ENCODE measurements at places on chromosomes 4 and X. TPM values are rescaled to one million over a fixed set of nuclear protein-coding genes. Genes with fewer than 3 reads are reported as not detected.

DNA sequence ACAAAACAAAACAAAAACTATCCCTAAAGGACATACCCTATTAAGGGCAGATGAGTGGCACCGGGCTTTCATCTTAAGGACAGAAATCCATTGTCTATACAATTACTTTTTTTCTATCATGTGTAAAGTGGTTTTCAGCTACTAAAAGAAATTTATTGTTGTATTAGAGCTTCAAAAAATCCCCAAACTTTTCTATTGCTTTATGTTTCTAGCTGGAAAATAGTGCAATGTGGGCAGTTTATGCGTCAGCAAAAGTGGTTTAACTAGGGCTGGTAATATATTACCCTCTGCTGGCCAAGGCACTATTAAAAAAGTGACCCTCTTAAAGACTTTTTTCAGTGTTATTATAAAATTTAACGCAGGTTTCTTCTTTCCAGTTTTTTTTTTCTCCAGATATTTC, 15.5 kb upstream of the GPR82 start:
- DNase-seq, result no peak

- no peak for DNase-seq
Observed at GRCh38 chr4:13445841-13446790, 38.0 kb downstream of the RAB28 start.

GRCh38 chr4:187059021-187059420, 335.4 kb upstream of the FAT1 start:
- no peak for DNase-seq

GRCh38 chr4:11914406-11914805, 485.7 kb upstream of the HS3ST1 start:
- no peak for DNase-seq

GRCh38 chr4:7857238-7857701, 82.4 kb downstream of the AFAP1 start:
- no peak for DNase-seq

GRCh38 chr4:85787133-85787532, 312.2 kb downstream of the ARHGAP24 start:
- DNase-seq, result no peak

DNA sequence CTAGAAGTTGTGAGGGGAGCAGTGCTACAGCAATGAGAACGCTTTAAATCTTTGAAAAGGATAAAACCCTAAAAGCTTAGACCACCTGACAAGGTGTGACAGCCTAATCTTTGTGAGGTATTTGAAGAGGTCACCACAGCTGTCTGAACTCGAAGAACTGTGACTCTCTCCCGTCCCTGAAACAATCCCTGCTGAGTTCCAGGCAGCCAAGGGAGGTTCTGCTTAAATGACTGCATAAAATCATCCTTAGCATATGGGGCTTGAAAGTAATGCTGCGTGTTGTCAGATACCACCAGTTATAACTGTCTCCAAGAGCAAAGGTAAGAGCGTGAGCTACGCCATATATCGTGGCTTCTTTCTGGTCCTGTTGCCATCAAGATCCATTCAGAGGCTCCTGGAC, 696.3 kb downstream of the PCDH7 start:
- no peak for DNase-seq

GRCh38 chr4:18020145-18020670, 1.3 kb downstream of the LCORL start:
- DNase-seq, result no peak

- DNase-seq, result no peak
Observed at GRCh38 chrX:20197641-20198210, 56.1 kb upstream of the EIF1AX start.

Gene LONRF3
- total RNA-seq, result 1.9 TPM

DNA sequence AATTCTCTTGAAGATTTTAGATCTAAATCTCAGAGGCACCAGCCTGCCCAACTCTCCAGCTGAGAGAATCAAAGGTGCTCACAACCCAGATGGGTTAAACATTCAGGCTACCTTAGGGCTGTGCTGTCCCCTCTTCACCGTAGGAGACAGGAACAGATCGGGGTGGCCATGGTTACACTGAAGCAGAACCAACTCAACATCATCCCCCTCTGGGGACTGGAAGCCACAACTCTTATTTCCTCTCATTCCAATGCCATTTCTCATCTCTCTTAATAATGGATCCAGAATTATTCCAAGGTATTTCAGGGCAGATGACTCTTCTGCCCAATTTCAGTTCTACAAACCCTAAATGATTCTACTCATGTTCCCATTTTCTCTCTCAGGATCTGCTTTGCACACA, 109.7 kb downstream of the NKX6-1 start:
- DNase-seq, result no peak

Gene SH3D19
- 5.5 TPM for total RNA-seq

DNA sequence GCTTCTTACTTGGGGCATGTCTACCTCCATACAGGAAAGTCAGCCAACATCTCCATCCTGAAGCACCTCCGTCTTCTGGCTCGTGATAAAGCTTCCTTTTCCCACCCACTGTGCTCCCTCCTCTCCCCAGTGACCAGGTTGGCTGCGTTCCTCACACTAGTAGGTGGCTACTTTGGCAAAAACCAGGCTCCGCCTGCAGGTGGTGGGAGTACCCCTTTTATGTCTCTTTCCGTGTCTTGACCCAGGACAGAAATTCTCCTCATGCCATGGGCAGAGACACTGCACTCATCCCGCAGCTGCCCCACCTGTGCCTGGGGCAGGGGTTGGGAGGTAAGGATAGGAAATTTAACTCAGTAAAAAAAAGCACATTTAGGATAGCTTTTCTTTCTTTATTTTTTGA, 50.9 kb downstream of the ENPP6 start:
- DNase-seq, result no peak

Gene RAI2
- 3.1 TPM for total RNA-seq

DNA sequence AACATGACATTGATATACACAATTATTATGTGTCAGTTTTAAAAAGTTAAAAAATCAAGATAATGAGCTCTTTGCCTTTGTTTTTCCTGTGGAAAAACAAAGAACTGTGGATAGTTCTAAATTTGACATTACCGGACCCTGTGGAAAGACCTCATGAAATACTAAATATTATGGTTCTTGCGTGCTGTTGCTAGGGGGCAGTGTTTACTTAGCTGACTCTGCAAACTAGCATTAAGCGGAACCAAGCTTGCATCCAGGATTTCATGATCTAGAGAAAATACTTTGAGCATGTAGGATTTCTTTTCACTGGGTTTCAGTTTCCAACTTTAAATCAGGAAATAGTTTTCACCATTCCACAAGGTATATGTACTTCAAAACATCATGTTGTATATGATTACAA, 33.6 kb downstream of the CLCN4 start:
- DNase-seq, result no peak

Gene FRG2
- not detected for total RNA-seq

DNA sequence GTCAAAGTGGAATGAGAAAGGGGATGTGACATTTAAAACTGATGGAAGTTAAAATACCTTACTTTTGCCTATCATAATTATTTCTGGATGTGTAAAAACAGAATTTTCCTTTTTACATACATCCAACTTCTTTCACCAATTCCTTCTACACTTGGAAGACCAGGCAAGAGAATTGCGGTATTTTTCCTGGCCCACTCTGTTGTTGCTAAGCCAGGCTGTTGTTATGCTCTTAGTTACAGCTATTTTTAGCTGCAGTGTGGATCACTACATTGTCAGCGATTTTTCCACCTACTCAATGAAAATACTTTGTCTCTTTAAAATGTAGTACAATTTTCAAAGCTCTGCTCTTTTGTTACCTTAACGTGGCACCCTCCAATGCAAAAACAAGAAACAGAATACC, 43.4 kb downstream of the NKX6-1 start:
- no peak for DNase-seq

DNA sequence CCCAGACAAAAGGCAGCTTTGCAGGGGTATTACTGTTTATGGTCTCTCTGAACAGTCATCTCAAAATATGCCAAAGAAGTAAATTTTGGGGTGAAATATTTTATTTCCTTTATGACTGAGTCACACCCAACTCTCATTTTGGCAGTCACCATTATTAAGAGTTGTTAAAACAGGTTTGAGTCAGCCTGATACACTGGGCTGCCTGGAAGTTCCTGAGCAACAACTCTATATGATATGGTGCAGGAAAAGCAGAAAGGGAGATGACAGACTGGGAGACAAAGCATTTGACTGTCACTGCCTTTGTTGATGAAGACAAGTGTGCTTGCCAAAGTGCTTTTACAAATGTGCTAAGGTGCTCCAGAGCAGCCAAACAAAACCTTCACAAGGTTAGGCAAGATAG, 1263.5 kb downstream of the PCDH7 start:
- DNase-seq, result no peak

Gene KIF4A
- total RNA-seq, result 2.7 TPM

Gene GLRA3
- total RNA-seq, result 5.0 TPM

- DNase-seq, result no peak
Observed at GRCh38 chr4:15653864-15654592, 1.1 kb downstream of the FBXL5 start.

- no peak for DNase-seq
Observed at GRCh38 chrX:150514462-150514861, 54.0 kb upstream of the MTM1 start.

DNA sequence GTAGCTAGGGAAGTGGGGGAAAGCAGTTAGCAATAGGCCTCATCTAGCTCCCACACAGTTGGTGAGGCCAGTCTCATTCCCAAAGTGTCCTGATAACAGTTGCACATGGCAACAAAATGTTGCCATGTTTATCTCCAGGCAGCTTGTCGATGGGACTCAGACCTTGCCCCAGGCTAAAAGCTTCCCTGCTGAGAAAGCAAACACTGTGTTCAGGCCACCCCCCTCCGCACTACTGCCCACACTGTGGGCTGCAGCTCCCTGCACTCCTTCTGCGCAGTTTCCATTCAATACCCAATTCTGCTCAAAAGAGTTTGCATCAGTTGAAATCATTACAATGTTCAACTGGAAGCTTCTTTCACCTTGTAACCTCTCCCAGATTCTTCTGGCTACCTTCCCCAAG, 287.8 kb upstream of the GK2 start:
- no peak for DNase-seq

- DNase-seq, result no peak
Observed at GRCh38 chrX:111410590-111411078, 1.4 kb downstream of the DCX start.

Gene PCDH7
- 115 TPM for total RNA-seq

Gene BEND2
- under 0.01 TPM for total RNA-seq

Gene DGAT2L6
- total RNA-seq, result not detected

Gene PRSS48
- total RNA-seq, result not detected

GRCh38 chr4:166012129-166013030, 139.3 kb downstream of the TLL1 start:
- no peak for DNase-seq

DNA sequence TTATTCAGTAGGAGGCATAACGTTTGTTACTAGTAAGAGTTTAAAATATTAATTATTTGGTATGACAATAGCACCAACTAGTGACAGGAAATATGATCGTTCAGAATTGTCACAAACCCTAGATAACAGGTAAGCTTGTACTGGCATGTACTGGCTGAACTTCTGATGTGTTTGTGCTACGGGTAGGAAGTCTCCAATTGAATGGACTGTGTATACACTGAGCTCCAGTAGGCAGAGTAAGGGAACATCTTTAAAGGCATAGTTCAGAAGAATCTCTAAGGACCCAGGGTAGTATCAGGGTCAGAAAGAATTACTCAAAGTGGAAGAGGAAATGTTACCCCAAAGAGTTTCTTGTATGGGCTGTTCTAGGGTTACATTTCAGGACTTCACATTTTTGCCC, 230.4 kb downstream of the EDA2R start:
- no peak for DNase-seq

Gene GAGE1
- not detected for total RNA-seq

- no peak for DNase-seq
Observed at GRCh38 chrX:45850775-45851433, 650.2 kb upstream of the DIPK2B start.

DNA sequence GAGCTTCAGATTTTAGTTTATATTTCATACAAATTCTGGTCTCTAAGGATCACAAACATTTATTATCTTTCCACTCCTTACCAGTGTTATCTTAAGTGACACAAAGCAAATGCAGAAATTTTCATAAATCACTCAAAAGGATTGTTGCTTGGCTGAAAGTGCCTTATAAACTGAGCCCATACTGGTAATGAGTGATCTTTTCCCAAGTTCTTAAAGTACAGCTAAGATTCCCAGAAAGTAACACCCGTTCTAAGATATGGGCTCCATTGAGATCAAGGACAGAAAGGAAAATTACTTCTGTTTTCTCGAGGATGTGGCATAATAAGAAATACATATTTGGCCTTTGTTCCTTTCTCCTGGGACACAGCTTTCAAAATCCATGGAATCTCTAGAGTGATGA, 313.7 kb downstream of the ARHGAP24 start:
- no peak for DNase-seq

DNA sequence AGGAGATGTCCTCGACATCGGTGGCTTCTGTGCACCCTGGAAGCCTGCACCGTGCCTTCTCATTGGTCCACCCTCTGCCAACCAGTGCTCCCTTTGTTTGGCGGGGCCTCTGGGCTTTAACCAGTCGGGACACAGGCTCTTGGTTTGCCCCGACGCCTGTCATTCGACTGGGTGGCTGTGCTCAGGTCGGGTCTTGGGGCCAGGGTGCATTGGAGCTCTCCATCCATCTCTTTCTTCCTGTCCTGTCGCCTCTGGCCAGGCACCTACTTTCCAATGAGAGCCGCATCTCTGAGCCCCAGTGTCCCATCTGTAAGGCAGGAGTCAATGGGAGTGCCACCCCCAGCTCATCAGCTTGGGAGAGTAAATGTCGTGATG, 37.2 kb upstream of the NHSL2 start:
- DNase-seq, result no peak

DNA sequence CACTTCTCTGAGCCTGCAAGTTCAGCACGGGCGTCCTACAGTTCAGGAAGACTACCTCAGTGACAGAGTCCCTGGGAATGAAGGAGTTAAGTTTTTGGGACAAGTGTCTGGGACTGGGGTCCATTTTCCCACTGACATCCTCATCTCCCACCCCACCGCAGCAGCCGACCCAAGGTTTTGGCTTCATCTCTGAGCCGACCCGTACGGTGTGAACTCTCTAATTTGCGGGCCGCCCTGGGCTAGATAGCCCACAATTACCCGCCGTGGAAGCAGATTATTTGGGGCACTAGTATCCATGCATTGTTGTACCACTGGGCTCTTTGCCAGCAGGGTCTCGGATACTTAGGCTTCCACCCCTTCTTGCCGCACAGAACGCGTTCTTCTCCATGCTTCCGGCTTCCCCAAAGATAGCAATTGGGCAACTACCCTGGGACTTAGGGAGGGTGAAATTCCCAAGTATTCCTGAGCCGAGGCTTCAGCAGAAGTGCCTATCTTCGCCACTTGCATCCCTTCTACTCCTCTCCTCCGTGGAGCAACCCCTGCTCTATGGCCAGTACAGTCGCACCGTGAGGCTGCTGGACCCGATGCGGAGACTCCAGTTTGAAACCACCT, 2.4 kb downstream of the IL1RAPL2 start:
- DNase-seq, result no peak

Gene SERTM2
- 0.16 TPM for total RNA-seq

DNA sequence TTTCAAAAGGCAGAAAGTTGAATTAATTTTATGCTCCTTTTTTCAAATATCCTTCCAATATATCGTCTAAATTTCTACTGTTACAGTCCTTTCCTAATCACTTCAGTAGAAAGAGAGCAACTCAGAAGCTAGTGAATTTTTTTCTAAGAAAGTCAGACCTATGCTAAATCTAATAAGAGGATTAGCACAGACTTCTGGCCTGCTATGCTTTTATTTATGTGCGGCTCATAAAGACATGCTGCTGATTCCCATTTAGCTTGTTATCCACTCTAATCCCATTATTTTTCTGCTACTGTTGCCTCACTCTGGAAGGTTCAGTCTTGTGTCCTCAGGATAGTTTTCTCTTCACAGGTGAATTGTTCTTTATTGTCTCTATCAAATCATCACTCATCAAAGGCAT, 473.5 kb upstream of the FAM241A start:
- DNase-seq, result no peak
